ENCODE measurements at places on chromosomes 3 and 15.

GRCh38 chr15:35305946-35306345, 220.9 kb upstream of the NANOGP8 start:
- DNase-seq, result no peak

DNA sequence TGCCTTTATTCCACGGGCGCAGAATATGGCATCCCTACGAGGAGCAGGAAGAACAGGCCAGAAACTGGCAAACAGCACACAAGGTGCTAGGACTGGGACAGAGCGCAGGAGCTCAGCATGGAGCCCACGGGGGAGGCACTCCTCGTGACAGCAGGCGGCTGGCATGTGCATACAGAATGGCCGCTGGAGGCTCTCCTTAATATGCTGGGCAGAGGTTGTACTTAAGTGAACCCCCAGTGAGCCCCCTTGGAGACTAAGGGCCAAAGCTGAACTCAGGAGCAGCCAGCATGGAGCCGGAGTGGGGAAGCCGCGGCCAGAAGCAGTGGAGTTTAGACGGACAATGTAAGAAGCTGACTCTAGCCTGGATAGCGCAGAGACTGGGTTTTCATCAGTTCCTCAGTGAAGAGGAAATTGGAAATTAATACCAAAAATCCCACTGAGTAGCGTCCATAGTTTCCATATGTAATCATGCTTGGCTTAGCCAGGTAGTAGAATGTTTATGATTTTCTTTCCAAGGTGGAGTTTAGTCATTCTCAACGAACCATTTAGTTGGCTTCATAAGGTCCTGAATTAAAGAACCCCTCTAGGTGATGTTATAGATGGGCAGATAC, 69.4 kb downstream of the EPHB3 start:
- no peak for DNase-seq

DNA sequence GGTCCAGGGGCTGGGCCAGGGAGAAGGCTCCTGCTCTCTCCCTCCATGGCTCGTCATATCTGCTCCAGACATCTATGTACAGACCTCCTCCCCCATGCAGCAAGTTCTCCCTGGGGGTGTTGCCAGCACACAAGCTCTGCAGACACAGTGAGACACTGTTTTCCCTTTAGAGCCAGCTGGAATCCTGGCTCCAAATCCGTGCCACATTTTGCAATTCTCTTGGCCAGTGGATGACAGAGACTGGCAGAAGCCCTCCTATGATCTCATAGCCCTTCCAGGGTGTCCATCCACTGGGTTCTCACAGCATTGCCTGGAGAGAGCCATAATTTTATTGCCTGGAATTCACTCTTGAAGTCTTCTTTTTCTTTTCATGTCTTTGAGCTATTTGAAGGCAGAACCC, 203.9 kb downstream of the TLE3 start:
- peak; percentile 8 for DNase-seq

GRCh38 chr15:71746719-71747118, 63.6 kb upstream of the NR2E3 start:
- DNase-seq, result peak; percentile 55

DNA sequence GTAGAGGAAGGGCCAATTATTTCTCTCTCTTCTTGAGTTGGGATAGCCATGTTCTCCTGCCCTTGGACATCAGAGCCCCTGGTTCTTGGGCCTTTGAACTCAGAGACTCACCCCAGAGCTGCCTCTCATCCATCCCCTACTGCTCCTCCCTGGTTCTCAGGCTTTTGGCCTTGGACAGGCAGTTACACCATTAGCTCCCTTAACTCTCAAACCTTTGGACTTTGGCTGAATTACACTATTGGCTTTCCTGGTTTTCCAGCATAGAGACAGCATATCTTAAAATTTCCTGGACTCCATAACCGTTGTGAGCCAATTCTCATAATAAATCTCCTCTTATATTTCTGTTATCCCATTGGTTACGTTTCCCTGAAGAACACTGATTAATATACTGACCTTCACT, 63.7 kb upstream of the CHL1 start:
- DNase-seq, result no peak

GRCh38 chr3:187497052-187497451, 128.9 kb downstream of the RTP4 start:
- no peak for DNase-seq

DNA sequence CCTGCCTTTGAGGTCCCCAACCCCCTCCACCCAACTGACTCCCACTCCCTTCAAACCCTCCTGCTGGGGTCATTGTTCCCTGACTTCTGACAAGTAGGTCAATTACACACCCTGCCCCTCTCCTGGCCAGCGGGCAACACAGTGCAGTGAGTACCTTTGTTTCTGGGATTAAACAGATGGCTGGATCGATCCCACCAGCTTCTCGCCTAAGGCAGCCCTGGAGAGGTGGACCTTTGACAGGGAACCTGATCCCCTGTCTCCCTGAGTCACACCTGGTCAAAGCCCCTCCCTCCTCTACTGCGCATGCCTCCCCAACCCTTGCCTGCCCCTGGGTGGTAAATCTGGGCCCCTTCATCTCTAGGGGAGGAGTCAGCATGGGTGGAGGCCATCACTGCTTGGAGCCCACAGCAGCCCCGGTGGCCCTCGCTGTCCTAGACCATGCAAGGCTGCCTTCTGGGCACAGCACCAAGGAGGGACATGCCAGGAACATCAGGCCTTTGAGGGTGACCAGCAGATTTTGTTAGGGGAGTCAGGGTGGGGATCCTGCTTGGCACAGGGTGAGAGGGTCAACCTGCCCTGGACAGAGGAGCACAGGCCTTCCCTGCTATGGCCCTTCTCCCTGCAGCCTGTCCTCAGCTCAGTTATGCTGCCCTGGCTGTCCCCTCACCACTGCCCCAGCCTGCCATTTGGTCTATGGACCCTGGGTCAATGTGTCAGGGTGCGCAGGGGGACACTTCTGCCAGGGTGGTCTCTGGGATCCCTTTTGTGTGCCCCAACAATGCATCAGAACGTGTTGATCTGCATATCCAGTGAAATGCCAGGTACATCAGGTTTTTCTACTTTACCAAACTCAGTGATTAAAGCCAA, 9.8 kb upstream of the PRR23E start:
- DNase-seq, result no peak

- DNase-seq, result no peak
These were observed 24.7 kb downstream of the XPC start for GRCh38 chr3:14153663-14154062.

- DNase-seq, result no peak
These were observed 982 bp upstream of the GABPB1 start for GRCh38 chr15:50355980-50356379.

- DNase-seq, result no peak
These were observed 5.5 kb downstream of the PLS1 start for GRCh38 chr3:142601713-142602112.

- DNase-seq, result no peak
These were observed 71.2 kb downstream of the RYK start for GRCh38 chr3:134179508-134179907.

Data from NCI-H2029 treated with DMSO at 0.1 percent for 48 hours (cell line).